ENCODE measurements at places on chromosomes 3 and 15.
A peak's percentile ranks its signal among the peaks of the same experiment; 100 is the strongest.

- peak; percentile 47 for DNase-seq
Measured at GRCh38 chr15:65666257-65666656, 44.5 kb downstream of the SLC24A1 start.

DNA sequence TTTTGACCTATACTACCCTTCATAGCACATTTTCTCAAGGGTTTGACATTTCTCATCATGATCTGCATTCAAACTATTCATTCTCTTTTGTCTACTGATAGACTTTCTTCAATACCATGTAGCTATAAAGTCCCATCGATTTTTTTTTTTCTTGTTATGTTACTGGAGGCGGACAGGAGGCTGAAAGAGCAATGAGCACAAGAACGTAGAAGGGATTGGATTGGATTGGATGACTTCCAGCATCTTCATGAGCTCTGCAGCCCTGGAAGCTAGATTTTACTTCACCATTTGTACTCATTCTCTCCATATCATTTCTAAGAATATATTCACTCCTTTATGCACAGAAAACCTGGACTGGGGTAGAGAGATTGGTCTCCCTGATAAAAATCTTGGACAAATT lies 43.2 kb downstream of the DUT start:
- no peak for DNase-seq

DNA sequence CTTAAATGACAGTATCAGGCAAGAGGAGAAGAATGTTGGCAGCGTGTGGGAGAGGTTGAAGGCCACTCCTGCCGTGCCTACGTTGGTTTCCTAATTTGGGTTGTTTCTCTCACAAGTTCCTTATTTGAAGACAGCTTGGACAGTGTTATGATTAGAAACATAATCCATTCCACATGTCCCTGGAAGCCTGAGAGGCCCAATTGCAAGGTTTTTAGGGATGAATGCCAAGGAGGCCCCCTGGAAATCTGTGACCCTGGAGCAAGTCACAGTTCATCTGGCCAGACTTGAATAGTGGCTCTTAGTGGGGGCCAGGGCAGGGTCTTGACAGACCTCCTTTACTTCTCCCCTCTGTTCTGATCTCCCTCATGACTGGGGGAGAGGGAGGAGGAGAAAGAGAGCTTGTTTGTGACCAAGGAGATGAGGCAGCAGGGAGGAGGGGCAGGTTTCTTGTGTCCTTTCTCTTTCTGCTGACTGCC lies 584.4 kb upstream of the TBL1XR1 start:
- DNase-seq, result no peak

GRCh38 chr15:29669823-29670222 lies 152.4 kb downstream of the TJP1 start:
- DNase-seq, result peak; percentile 55

- DNase-seq, result no peak
Measured at GRCh38 chr15:65824031-65824743, 32.1 kb upstream of the DENND4A start.

DNA sequence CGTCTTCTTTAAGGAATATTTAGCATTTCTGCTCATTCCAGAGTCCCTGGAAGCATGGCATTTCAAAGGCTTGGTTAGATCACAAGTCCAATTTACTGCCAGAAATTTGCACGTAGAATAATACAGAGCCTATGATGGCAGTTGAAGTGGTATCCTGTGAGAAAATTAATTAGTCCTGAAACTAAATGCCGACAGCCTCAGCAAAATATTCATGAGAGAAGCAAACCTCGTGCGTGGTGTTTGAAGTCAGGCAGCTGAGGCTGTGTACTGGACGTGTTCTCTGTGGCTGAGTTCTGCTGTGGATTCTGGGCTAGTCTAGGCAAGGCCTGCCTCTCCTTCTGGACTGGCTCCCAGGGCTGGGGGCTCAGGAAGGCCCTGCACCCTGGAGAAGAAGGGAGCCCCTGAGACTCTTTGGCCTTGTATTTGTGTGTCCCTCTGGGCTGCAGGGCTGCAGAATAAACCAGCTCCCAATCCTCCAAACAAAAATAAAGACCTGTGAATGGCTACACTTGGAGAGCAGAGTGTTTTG lies 106.6 kb downstream of the APBA2 start:
- DNase-seq, result no peak

- no peak for DNase-seq
Measured at GRCh38 chr3:184899953-184900595, 88.1 kb downstream of the VPS8 start.

DNA sequence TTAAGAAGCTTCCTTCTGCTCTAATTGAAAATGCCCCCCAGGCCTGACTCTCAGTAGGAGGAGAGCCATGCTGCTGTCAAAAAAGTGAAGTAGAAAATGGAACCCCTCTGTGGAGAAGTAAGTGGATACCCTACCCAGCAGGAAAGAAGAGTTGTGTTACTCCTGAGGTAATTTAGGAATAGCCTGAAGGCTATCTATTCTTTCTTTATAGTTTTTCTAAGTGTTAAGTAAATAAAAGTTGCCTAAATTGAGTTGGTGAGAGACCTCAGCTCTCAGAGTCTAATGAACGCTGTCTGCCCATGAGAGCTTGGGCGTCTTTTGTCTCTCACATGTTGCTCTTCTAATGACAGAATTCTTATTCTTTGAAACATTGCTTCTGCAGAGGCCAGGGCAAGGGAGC lies 116.2 kb downstream of the NSUN3 start:
- DNase-seq, result no peak

GRCh38 chr3:190680691-190681090 lies 166.8 kb downstream of the IL1RAP start:
- no peak for DNase-seq

DNA sequence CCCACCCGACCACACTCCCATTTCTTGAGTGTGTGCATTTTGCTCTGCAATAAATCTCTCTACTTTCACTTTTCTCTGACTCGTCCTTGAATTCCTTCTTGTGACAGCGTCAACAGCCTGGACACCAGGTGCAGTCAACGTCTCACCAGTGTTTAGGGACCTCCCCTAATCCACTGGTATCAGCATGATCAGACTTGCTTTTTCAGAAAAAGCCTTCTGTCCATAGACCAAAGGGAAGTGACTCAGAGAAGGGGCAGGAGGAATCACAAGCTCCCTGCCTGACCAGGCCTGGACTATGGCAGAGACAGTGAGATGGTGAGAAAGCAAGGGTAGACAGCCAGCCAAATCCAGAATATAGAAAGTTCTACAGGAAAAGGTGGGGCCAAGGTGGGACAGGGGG lies 15.5 kb downstream of the CCR5 start:
- DNase-seq, result peak; percentile 98

DNA sequence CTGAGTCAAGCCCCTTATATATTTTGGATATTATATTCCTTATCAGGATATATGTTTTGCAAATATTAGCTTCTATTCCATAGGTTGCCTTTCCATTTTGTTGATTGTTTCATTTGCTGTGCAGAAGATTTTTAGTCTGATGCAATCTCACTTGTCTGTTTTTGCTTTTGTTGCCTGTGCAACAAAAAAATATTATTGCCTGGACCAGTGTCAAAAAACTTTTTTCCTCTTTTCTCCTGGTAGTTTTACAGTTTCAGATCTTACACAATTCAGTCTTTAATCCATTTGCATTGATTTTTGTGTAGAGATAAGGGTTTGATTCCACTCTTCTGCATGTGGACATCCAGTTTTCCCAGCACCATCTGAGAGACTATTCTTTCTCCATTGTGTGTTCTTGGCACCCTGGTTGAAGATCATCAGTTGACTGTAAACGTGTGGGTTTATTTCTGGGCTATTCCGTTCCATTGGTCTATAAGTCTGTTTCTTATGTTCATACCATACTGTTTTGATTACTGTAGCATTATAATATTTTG lies 228.9 kb upstream of the NR2E3 start:
- no peak for DNase-seq

DNA sequence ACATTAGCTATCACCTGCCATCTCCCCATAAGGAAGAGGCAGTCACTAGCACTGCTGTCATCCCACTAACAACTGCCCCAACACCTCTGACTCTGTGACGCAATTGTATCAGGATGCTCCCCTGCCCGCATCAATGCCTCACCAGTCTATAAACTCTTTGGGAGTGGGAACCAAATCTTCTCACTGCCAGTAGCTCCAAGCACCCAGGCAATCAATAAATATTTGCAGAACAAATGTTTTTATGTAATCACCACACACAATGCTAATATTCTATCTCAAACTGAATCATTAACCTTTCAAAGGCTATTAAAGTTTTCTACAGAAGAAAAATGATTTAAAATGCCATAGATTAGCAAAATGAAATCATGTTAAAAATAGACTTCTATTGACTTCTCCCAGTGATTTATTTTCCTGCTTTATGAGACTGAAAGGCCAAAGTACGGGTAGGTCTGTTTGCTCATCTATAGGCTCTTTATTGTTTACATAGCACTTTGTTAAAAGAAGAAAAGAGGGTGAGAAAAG lies 131.3 kb downstream of the PLD1 start:
- DNase-seq, result no peak

DNA sequence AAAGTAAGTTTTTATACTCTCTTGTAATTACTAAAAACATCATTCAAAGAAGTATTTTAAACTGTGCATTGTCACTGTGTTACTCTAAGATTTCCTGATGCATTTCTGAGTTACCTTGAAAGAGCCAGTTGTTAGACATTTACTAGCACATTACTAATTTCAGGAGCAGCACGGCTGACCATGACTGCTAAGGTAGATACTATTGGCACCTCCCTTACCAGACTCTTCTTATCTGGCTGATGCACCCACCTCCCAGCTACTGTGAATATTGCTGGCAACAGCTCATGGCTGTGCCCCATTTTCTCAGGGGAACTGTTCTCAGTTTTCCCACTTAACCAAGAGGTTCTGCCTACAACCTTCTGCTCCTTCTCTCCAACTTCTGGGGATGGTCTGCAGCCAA lies 29.4 kb downstream of the COL6A5 start:
- DNase-seq, result no peak

DNA sequence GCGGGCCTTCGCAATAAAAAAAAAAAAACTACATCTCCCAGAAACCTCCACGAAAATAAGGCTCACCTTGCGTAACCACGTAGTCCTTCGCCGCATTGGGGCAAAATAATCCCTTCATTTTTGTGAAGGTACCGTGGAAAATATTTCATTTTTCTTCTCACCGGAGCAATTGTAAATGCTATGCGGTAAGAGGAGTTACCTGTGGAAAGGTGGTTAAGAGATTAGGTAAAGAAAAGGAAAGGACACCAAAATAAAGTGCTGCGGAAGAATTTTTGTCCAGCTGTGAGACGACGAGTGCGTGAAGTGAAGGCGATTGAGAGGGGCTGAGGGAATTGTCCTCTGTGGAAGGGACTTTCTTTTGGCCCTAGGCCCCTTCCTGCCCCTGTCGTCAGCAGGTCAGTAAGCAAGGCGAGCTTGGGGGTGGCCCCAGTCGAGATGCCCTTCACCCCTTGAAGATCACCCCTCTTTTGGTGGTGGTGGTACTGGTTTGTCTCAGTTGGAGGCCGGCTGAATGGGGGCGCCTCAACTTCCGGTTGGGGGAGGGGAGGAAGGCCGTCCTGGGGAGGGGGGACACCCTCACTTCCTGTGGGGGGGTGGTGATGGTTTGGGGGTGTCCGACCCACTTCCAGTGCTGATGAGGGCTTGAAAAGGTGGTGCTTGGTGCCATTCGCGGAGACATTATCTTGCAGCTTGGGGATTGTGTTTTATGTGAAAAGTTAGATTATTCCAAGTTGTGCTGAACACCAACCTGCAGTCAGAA lies at the start of gene HMG20A:
Gene HMG20A, plus strand, starts transcription at position 279 of the 760 bp plus-strand sequence. CDS start 37,520 bp downstream, outside the sequence.
- peak; percentile 94 for DNase-seq

GRCh38 chr15:53189860-53190259 lies 399.7 kb upstream of the ONECUT1 start:
- DNase-seq, result no peak

GRCh38 chr3:83729576-83729975 lies 1229.2 kb upstream of the CADM2 start:
- DNase-seq, result no peak

- no peak for DNase-seq
Measured at GRCh38 chr3:45943207-45943846, at the start of gene CXCR6. Gene CXCR6 (plus strand): TSS chr3:45943464. CDS start chr3:45946482, 3,018 bp downstream.

DNA sequence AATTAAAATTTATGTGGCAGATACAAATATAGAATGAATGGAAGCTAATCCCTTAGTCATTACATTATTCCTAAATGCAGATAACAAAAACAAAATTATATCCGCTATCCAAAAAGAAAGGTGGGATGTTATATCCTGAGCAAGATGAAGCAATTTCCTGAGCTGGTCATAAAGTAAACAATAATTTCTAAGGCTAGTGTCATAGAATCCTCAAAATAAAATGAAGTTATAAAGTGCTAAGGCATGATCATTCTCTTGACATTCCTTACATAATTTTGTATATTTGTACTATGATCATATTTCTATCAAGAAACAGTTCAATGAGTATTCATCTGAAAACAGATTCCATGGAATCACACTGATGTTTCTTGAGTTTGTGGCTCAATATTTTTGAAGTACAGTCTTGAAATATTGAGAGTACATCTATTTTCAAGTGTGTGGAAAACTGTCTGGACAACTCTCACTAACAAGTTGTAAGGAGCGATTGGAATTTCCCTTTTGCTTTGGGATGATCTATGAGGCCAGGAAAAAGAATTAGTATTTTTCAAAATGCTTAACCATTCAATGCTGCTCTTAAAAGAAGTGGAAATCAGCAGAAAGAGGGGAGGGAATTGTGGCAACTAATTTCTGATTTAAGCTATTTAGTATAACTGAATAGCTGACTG lies 92.4 kb downstream of the ABI3BP start:
- DNase-seq, result no peak

- no peak for DNase-seq
Measured at GRCh38 chr3:24154013-24154695, 209.1 kb downstream of the NR1D2 start.

DNA sequence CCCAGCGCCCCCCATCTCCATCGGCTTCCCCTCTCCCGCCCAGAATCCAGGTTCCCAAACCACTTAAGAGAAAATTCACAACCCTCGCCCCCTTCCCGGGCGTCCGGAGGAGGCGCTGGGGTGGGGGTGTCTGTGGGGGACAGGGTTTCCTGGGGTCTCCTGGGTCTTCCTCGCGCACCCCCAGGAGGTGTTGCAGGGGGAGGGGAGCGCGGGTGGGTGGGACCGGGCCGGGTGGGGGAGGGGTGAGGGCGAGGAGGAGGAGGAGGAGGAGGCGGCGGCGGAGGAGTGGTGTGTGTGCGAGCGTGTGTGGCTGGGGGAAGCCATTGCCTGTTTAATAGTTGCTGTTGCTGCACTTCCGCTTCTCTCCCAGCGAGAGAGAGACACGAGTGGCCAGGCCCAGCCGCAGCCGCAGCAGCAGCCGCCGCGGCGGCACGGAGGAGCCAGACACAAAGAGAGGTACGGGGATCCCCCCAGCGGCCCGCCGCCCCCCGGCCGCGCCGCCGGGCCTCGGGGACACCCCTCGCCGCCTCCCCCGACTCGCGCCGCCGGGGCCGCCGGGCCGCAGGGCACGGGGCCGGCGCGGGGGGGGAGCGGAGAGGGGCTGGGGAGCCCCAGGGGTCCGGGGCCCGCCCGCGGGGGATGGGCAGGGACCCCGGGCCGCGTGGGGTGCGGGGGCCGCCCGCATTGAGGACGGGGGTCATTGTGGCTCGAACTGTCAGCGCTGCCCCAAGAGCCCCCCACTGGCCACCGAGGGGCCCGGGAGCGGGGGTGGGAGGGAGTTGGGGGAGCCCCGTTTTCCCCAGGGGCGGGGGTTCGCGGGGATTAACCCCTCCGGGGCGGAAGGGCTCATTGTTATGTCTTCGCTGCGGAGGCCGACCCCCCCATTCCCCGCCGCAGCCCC lies at the start of gene UBE2E1:
Gene UBE2E1, plus strand, starts transcription at position 323 of the 901 bp plus-strand sequence. CDS start 1,315 bp downstream, outside the sequence.
- DNase-seq, result no peak

Measured in foreskin keratinocyte (primary cell).